ENCODE measurements at places on chromosomes 13 and 19.

- DNase-seq: no peak
Observed at GRCh38 chr19:33780251-33780650, 16.4 kb upstream of the KCTD15 start.

- no peak for DNase-seq
Observed at GRCh38 chr19:8463365-8463764, 18.6 kb downstream of the HNRNPM start.

DNA sequence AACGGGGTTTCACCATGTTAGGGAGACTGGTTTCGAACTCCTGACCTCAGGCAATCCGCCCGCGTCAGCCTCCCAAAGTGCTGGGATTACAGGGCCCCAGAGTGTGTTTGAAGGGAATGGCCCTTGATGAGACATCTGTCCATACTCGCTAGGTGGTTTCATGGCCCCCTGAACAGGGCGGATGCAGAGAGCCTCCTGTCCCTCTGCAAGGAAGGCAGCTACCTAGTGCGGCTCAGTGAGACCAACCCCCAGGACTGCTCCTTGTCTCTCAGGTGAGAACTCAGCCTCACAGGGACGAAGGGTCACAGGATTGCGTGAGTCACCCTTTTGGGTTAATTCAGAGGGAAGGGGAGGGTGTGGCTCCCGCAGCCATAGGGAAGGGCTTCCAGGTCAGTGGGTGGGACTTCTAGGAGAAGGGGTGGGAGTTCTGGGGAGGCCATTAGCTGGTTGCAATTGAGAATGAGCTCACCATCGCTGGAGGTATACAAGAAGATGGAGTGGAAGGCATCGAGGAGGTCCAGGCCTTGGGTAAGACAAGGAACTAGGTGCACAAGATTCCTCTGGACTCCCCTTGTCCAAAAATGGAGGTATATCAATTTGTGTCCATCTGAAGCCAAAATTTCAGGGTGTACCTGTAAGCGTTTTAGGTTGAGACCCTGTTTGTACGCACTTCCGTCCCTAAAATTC is 9.2 kb downstream of the SHD start:
- no peak for DNase-seq

DNA sequence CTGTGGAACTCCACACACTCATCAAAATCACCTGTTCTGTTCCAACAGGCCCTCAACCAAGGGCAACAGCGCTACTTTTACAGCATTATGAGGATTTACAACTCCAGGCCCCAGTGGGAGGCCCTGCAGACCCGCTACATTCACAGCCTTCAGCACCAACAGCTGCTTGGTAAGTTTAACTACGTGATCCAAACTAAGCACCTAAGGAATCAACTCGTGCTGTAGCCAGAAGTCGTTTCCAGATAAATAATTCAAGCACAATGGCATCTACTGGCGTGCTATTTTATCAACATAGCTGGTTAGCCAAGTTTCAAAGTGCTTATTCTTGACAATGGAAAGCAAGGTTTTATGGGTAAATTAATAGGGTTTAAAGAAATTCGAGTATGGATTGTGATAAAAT is 5.3 kb downstream of the FAM216B start:
- no peak for DNase-seq

GRCh38 chr13:46617229-46617721 is 64.3 kb downstream of the LRCH1 start:
- DNase-seq: no peak

DNA sequence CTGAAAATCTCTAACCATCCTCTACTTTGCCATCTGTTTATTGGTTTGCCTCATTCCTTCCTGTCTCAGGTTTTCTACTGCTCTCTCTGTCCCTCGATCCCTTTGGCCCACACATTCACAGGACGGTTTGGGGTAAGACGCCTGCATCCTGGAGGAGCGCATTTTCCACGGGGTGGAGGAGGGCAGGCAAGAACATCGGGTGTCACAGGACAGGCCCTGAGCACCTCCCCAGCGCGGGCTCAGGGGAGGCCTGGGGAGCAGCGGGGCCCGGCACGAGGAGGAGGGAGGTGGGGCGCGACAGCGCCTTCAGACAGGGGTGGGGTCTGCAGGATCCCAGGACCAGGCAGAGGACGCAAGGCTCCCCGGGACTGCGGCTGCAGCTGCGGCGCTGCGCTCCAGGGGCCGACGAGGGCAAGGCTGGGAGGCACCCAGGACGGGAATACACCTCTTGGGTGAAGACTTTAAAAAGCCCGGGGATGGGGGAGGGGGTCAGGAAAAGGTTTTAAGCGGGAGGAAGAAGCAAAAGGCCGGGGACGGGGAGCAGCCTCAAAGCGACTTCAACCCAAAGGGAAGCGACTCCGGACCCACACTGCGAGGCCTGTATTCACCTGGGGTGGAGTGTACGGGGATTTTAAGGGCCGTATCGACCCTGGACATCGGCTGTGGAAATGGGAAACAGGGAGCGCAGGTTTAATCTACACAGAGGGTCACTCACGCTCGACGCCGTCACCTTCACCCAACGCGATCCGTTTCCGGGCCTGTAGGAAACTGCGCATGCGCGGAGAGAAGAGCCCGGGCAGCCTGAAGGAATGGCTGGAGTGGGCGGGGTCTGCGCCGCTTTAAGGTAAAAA is at the start of gene ZNF415:
ZNF415 (minus strand) TSS at position 770 of the 851 bp plus-strand sequence. CDS start 10,234 bp downstream, outside the sequence.
- DNase-seq: peak; percentile 46

DNA sequence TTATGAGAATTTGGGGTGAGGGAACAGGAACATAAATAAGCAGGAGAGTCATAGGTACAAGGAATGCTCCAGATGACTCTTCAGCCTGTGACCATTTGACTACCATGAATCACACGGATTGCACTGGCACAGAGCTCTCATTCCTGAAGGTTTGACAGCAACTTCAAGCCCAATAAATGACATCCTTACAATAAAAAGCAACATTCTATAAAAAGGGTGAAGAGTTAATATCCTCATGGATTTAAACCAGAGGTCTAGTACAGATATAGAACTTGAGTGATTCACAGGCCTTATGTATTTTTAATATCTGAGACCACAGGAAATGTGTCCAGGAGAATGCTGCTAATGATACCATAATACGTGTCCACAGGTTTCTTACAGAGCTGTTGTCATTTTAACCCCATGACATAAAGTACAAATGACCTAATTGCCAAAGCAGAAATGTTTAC is 158.1 kb downstream of the IRS2 start:
- peak; percentile 23 for DNase-seq

DNA sequence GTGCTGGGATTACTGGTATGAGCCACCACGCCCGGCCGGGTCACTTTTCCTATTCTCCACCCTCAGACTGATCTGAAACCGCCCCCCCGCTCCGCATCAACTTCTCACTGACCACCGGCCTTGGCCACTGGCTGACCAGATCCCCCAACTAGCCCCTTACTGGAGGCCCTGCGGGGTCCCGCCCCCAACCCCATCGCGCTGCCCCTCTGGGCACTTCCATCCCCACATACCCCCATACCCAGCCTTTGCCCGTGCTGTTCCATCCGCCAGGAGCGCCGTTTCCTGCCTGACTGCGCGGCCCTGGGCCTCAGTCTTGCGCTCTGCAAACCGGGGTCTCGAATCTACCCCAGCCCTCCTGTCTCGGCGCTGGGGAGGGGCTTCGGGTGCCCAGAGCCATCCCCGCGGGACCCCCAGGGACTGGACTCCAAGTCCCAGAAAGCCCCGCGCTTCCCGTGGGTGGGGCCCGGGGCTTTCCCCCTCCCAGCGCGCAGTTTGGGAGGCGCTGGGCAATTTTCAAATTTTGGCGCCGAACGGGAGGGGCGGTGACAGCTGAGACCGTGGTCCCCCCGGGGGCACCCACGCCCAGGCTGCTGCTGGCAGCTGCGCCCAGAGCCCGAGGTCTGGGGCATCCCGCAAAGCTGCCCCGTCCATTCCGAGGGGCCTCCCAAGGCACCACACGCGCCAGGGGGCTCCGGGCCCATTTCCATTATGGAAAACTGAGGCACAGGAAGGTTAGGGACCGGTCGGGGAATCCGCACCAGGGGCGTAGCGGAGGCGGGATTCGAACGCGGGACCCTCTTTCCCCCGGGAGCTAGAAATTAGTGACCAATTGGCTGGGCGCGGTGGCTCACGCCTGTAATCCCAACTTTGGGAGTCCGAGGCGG is 5.2 kb upstream of the LMNB2 start:
- no peak for DNase-seq

Measured in fibroblast of skin of left biceps (primary cell).